ENCODE measurements at places on chromosomes 5 and 9.

DNA sequence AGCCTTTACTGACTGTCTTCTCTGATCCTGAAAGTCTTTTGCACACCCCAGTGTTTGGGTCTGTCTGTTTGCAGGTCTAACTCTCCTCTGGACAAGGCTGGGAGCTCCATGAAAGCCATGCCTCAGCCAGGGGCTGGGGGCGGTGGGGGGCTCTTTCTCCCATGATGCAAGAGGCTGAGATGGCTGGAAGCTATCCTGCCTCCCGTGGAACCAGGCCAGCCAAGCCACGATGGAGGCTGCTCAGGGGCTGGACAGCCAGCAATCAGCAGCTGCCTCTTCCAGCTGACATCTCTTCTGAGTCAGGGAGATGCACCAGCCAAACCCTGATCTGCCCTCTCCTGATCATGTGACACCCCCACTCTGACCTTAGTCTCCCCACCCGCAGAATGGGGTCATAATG lies 154.0 kb downstream of the BARX1 start:
- DNase-seq = no peak

DNA sequence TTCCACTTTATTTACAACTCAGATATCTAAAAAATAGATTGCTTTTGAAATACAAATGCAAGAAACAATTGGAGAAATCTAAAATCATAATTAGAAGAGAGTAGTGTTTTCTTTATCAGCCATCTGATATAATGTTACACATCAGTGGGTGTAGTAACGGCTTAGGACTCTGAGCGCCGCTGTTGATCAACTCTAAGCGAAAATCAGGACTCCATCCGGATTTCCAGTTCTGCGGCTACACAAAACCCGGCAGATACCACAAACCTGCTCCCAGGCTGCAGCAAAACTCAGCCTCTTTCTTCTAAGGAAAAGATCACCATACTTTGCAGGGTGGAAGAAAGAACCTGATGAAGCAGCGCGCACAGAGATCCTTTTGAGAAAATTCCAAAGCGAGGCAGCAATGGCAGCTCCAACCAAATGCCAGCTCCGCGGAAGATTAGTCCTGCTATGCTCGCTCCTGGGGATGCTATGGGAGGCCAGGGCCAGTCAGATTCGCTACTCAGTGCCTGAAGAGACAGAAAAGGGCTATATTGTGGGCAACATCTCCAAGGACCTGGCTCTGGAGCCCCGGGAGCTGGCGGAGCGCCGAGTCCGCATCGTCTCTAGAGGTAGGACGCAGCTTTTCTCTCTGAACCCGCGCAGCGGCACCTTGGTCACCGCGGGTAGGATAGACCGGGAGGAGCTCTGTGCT lies at the start of gene PCDHGA9:
TSS of gene PCDHGA9 (plus strand) at position 226 of the 691 bp plus-strand sequence. CDS start at position 401, 175 bp downstream.
- DNase-seq = no peak

- DNase-seq = peak; percentile 49
Observed at GRCh38 chr5:55438998-55439397, 95.8 kb downstream of the PLPP1 start.

DNA sequence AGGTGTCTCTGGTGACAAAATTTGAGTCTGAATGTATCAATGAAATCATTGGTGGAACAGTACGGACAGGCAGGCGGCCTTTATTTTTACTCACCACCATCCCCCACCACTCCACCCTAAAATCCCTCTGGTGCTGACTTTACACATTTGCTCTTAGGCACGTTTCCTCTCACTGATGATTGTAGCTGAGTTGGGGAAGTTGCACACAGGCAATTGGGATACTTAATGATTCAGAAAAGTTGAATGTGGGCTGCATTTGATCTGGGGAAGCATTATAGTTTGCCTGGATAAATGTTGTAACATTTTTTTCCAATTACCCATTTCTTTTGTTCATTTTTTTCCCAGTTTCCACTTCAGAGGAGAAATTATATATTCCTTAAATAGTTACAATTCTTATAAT lies 658.4 kb downstream of the TLR4 start:
- no peak for DNase-seq

- no peak for DNase-seq
Observed at GRCh38 chr5:94388773-94389514, 229.5 kb downstream of the KIAA0825 start.

DNA sequence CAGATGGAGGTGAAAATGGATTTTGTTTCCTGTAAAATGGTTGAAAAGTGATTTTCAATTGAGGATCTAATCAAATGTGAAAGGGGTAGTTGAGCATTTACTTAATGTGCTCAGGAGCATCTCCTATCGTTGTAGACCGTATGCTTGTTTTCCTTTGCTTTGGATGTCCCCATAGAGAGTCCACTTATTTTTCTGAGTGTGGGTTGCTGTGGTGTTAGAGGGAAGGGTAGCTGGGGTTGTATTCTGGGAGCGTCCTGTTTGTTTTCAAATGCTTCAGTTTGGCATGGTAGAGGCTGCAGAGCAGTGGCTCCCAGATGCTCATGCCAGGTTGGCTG lies 154.1 kb downstream of the MAT2B start:
- no peak for DNase-seq

- no peak for DNase-seq
Observed at GRCh38 chr5:2879701-2880100, 128.2 kb upstream of the IRX2 start.

DNA sequence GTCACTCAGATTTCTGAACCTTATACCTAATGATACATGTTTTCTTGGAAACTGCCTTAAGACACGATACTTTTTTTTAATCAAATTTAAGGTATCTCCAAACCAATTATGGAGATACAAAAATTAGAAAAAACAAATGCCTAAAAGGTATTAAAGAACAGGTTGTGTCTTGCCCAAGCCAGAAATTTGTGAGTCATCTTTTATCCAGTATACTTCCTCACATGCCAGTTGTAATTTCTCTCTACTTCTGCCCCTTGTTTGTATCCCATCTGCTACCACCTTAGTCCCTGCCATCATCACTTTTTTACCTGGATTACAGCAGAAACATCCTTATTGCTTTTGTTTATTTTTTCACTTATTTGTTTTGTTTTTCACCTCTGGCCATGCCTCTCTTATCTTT lies 571.2 kb upstream of the DAB2 start:
- no peak for DNase-seq

- no peak for DNase-seq
Observed at GRCh38 chr9:4424891-4425290, 65.4 kb upstream of the SLC1A1 start.

- DNase-seq = no peak
Observed at GRCh38 chr9:98833090-98833956, 25.9 kb downstream of the GALNT12 start.
